Activated CD4-positive, alpha-beta memory T cell treated with anti-CD3 and anti-CD28 coated beads for 36 hours (primary cell): ENCODE measurements at places on chromosomes 16 and 17.

GRCh38 chr16:16010194-16010593, 60.8 kb downstream of the ABCC1 start:
- DNase-seq, result no peak

GRCh38 chr16:78098087-78098486, 1.4 kb upstream of the WWOX start:
- peak; percentile 55 for DNase-seq

GRCh38 chr16:7420079-7420478, 87.4 kb downstream of the RBFOX1 start:
- DNase-seq, result no peak

GRCh38 chr17:45777388-45777787, 6.7 kb upstream of the CRHR1 start:
- DNase-seq, result no peak

GRCh38 chr16:72827866-72828265, 220.1 kb downstream of the ZFHX3 start:
- DNase-seq, result no peak

DNA sequence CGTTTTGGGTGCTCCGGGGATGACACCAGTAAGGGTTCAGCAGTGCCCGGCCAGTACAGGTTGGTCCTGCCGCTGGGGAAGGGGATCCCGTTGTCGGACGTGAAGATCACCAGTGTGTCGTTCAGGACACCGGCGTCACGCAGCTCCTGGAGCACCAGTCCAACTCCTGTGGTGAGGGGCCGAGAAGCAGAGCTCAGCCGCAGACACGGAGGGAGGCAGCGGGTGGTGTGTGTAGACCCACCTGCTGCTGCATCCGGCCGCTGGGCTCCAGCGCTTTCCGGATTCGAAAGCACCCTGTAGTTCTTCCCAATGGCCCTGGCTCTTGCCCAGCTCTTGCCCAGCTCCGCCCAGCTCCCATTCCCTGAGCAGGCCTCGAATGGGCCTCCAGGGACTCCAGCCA, 8.0 kb downstream of the SGSH start:
- no peak for DNase-seq

DNA sequence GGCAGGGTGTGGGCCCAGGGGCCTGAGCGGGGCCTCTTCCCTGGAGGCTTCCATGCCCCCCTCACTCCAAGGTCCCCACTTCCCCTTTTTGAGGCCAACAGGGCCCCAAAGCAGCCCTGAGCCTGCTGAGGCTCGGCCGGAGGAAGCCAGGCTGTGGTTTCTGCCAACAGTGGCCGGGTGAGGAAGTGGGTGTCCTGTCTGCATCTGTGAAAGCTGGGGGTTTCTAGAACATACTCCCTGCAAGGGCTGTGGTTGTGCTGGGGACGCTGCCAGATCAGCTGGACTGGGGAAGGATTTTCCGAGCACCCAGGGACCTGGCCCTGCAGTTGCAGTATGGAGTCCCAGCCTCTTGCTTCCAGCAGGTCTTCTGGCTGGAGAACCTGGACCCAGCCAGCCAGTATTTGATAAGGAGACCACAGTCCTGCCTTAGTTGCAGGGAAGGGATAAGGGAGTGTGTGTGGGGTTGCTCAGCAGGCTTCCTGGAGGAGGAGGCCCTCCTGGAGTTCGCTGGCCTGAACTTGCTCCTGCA, 15.7 kb downstream of the ADCY7 start:
- peak; percentile 76 for DNase-seq

GRCh38 chr16:67246756-67247191, 507 bp downstream of the FHOD1 start:
- DNase-seq, result no peak

- no peak for DNase-seq
Observed at GRCh38 chr17:60390186-60390585, 1.7 kb downstream of the USP32 start.

- no peak for DNase-seq
Observed at GRCh38 chr17:81409190-81409935, 14.1 kb downstream of the BAHCC1 start.

DNA sequence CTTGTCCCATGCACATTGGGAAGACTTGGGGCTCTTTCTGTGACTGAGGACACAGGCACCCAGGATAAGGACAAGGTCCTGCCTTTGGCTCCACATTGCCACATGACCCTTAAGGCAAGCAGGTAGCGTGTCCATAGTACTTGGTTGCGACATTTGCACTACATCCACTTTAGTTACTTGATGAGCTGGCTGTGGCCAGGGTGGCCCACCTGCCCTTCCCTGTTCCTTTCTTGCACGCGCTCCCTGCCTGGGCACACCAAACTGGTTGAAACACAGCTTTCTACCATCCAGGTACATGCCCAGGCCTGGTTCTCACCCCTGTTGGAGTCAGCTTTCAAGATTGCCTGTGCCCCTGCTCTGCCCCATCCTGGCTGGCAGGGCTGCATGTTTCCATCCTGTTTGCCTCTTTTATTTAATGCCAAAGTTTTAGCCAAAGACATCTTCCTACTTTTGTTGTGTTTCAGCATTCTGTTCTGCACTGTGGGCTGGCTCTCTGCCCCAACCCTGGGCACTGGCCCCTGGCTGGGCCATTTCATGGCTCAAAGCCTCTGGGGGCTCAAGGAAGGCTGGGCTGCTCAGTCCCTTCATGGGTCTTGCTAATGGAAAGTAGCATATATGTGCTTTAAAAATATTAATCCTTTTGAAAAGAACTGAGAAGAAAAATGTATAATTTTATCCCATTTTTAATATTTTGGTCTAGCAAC, 3.2 kb downstream of the B3GNT9 start:
- DNase-seq, result no peak

GRCh38 chr17:64061178-64061898, 40.9 kb upstream of the ICAM2 start:
- DNase-seq, result peak; percentile 74

GRCh38 chr17:50353600-50354195, 7.8 kb downstream of the XYLT2 start:
- DNase-seq, result no peak

DNA sequence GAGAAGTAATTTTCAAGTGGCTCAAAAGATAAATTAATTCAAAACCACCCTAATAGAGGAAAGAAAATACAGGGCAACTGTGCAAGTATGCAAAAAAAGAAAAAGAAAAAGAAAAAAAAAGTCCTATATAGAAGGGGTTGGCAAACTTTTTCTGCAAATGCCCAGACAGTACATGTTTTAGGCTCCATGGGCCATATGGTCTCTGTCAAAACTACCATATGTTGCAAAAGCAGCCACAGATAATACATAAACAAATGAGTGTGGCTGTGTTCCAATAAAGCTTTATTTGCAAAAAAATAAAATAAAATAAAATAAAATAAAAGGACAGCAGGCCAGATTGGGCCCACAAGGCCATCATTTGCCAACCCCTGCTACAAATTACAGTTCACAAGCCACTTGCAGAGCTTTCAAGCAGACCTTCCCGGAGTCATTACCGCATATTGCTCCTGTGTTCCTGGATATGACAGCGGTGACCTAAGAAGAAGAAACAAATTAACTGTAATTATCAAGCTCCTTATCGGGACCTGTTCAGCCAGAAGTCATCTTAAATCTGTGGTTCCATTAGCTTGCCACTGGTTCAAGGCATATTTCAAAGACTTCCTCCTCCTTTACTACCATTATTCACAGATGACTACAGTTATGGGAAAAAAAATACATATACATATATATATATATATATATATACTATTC, 15.9 kb downstream of the ZC3H7A start:
- DNase-seq, result no peak

DNA sequence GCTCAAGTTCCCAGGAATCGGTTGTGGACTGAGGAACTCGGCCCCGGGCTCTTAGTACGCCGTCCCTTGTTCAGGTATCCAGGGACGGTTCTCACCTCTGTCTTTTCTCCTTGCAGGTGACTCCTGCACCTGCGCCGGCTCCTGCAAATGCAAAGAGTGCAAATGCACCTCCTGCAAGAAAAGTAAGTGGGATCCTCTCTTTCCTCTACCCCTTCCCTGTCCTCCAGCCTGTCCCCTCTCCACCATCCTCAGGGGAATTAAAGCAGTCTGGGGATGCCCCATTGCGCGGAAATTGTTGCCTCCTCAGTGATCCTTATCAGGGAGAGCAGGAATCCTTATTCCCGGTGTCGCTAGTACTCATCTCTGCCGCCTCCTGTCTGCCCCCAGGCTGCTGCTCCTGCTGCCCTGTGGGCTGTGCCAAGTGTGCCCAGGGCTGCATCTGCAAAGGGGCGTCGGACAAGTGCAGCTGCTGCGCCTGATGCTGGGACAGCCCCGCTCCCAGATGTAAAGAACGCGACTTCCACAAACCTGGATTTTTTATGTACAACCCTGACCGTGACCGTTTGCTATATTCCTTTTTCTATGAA, 585 bp downstream of the MT2A start:
- peak; percentile 23 for DNase-seq

DNA sequence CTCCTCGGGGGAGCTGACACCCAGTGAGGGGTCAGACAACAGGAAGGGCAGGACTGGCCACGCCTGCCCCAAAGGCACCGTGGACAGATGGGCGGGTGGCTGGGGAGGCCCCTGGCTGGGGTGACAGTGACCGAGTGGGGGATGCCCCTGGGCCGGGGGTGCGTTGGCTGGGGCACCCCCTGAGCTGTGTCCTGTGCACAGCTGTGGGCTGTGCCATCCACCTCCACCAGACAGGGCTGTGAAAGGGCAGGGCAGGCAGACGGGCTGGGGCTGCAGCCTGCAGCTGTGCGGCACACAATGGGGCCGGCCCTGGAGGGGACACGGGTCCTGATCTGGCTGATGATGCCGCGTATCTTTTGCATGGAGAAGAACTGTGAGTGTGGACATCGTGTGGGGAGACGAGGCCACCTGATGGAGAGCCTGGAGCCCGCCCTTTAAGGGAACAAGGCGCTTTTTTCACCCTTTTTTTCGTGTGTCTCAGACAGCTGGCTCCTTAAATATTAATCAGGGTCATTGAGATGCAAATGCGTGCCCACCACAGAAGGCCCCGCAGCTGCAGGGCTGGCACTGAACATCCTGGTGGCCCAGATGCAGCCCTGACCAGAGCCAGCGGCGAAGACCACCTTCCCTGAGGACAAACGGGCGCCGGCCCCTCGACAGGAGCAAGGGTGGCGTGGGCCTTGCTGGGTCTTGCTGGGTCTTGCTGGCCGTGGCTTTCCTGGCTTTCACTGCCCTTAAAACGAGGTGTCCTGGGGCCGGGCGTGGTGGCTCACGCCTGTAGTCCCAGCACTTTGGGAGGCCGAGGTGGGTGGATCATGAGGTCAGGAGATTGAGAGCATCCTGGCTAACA, 42.4 kb upstream of the GNG13 start:
- DNase-seq, result no peak

GRCh38 chr17:57608369-57609124, 136.6 kb downstream of the CCDC182 start:
- no peak for DNase-seq

DNA sequence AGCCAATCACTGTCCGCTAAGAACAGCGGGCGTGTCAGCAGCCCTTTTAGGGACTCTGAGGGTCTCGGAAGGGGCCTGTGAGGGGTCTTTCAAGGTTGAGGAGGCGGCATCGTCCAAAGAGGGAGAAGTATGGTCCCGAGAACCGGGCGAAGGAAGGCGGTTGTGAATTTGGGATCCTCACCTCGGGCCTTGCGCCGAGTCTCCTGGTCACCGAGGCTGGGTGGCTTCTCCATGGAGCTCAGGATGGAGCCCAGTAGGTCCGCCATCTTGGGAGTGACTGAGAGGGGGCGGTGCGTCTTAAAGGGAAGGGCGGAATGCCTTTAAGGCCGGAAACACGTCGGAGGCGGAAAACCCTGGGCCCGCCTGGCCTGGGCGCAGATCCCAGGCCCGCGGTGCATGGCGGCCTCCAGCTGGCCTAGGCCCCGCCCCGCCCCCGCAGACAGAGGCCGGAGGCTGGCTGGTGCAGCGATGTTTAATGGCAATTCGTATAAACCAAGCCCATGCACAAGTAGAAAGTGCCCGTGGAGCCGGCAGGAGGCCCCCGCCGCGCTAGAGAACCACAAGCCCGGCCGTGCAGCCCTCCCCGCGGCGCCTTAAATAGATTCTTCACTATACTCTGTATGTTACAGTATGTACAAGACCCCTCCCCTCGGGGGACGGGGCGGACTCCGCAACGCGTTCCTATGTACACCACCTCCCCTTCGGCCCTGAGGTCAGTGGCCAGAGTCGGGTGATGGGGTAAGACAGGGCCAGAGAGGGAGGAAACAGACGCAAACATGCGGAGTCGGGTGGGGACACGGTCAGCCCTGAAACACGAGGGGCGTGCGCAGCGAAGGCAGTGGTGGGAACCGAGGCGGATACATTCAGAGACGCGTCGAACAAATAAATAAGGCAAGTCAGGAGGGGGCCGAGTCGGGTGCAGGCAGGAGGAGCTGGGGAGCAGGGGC, at the start of gene SPAG7:
Gene SPAG7 (minus strand): TSS at position 279 of the 947 bp plus-strand sequence. CDS start 13 bp downstream, at position 266.
- peak; percentile 96 for DNase-seq

DNA sequence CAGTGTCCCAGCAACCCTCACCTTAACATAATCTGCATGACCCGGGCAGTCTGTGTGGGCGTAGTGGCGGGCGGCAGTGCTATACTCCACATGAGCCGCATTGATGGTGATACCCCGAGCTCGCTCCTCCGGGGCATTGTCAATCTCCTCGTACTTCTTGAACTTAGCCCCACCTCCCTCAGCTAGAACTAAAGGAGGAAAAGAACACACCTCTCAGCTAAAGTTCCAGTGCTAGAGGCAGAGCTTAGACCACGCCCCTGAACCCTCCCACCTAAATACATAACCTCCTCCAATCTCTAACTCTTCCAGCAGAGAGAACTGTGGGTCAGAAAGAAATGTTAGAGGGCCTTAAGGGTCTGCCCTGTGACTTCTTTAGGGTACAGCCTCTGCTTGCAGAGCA, 855 bp downstream of the TUFM start:
- peak; percentile 43 for DNase-seq

DNA sequence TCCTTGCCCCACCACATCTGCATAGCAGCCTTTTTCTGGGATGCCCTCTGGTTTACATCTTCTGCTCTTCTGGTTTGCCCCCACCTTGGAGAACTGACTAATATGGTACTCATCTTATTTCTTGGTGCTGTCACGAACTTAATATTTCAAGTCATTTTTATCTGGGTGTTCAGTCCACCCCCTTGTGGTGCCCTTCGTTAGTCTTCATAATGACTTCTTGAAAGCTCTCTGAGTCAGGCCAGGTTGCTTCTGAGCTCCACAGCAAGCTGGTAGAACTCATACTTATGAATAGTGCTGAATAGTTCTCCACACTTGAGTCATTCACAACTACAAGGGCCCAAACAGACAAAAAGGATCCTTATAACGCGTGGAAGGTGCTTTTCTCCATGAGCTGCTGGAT, 35.8 kb upstream of the TEKT3 start:
- no peak for DNase-seq

- no peak for DNase-seq
Observed at GRCh38 chr16:66460703-66461102, 33.6 kb downstream of the BEAN1 start.

GRCh38 chr16:3094289-3095027, 4.6 kb downstream of the ZSCAN10 start:
- DNase-seq, result peak; percentile 75

- DNase-seq, result peak; percentile 23
Observed at GRCh38 chr16:23838485-23839142, 2.8 kb downstream of the PRKCB start.

- DNase-seq, result no peak
Observed at GRCh38 chr17:65886315-65887245, 305.4 kb downstream of the CEP112 start.
